ENCODE measurements at places on chromosomes 5 and 9. TPM values are rescaled to one million over a fixed set of nuclear protein-coding genes. Genes with fewer than 3 reads are reported as not detected.

KLF9 gene
- 9.8 TPM for total RNA-seq

SMIM27 gene
- 3.3 TPM for total RNA-seq

PIP5K1B gene
- 2.9 TPM for total RNA-seq

LRRC19 gene
- not detected for total RNA-seq

IL11RA gene
- total RNA-seq: 5.3 TPM

GRIA1 gene
- 207 TPM for total RNA-seq

NR5A1 gene
- not detected for total RNA-seq

SOX30 gene
- under 0.01 TPM for total RNA-seq

CXCL14 gene
- 7.7 TPM for total RNA-seq

TAF11L10 gene
- not detected for total RNA-seq

AIF1L gene
- 16.3 TPM for total RNA-seq

RNF183 gene
- not detected for total RNA-seq

PCDHA13 gene
- total RNA-seq: 13.5 TPM

OBP2B gene
- not detected for total RNA-seq

ADAMTS16 gene
- 3.7 TPM for total RNA-seq

MELK gene
- total RNA-seq: 8.2 TPM

GLRA1 gene
- total RNA-seq: under 0.01 TPM

TSLP gene
- total RNA-seq: not detected

FOXD4L5 gene
- under 0.01 TPM for total RNA-seq
